ENCODE measurements at places on chromosomes 5 and 9.

DNA sequence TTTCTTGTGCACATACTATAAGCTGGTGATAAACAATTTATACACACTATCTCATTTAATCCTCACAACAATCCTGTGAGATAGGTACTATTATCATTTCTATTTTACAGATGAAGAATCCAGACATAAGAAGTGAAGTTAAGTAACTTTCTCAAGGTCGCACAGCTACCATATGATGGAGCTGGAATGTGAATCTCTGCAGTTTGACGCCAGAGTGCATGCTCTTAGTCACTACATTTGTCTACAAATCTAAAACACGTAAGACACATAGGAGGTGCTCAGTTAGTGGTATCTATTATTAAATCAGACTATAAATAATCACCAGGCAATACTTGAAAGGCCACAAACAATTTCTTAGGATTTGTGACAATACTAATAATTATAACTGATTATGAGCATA is 45.0 kb upstream of the CDKN2B start:
- DNase-seq = no peak

DNA sequence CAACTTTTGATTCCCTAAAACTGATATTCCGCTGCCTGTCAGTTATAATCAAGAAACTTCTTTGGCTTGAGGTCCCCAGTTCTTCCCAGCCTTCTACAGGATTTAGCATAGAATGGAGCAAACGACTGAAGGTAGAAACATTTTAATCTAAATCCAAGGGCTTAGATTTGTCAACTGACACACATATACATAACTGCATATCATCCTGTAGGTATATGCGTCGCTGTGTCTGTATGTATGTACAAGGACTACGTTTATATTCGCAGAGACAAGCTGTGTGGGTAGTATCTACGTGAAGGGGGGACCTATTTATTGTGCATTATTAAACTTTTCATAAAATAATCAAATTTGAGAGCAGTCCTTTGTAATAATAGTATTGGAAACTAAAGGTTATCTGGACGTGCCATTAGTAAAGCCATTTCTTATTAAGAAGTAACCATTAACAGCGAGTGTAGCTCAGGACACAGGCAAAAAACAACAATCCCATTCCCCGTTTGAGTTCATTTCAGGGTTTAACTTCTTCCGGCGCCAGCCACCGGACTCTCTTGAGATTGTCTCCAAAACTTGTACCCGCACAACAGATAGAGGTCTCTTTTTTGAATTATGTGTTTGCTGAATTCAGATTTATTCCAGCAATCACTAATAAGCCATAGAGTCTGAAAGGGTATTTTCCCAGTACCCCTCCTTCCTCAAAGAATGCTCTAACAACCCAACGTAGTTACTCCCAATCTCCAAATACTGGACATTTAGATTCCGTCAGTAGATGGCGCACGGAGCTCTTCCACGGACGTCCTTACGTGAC is 2.1 kb upstream of the MLLT3 start:
- no peak for DNase-seq

DNA sequence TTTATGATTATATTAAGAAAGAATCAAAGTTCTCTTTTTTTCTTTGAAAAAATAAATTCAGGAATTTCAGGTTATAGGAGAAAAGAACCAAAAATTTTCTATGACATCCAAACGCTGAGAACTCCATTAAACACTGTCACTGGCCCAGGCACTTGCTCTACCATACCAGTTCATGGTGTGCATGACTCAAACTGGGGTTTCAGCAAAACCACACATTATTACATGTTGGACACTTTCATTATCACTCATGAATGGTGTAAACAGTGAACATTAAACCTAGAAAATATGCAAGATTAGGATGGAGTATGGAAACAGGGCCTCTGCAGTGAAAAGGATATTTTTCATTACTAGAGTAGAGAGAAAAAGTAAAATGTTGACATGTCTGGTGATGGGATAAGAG is 369.9 kb upstream of the FAM174A start:
- DNase-seq = no peak

GRCh38 chr9:19619221-19619620 is 169.6 kb downstream of the SLC24A2 start:
- no peak for DNase-seq

All from stimulated activated CD4-positive, alpha-beta T cell treated with anti-CD3 and anti-CD28 coated beads, TNF-alpha, amount 100 ng/mL, for 1 hour (primary cell).